Heart left ventricle (tissue), 16 donors: ENCODE measurements at places on chromosomes 12 and 14. TPM values are rescaled to one million over a fixed set of nuclear protein-coding genes. Genes with fewer than 3 reads are reported as not detected.

- no peaks in the 10 kb centered on the region for H3K27me3 ChIP-seq
- DNase-seq: no peak
- H3K4me1 ChIP-seq: peaks cover 18% of the 10 kb centered on the region
- H3K36me3 ChIP-seq: peaks cover 21% of the 10 kb centered on the region
- peak overlapping the region; percentile 73 for H3K4me3 ChIP-seq
These were observed 1.3 kb downstream of the UNG start for GRCh38 chr12:109098651-109099050.

DNA sequence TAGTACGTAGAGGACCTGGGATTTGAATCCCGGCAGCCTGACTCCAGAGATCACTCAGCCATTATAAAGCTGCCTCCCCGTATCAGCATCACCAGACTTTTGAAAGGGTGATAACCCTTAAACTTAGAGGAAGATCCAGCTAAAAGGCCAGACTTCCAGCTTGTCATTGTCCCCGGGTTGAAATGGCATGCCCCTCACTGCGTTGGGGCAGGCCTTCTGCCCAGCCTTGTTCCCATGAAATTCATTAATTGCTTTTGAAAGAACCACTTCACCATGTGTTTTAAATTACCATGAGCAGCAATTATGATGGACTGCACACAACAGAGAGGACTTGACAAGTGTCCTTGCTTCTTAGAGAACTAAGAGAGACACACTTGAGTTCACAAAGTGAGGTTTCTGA lies 269.6 kb upstream of the CRY1 start:
- H3K4me1 ChIP-seq: no peaks in the 10 kb centered on the region
- no peaks in the 10 kb centered on the region for H3K27me3 ChIP-seq
- no peak for DNase-seq

DNA sequence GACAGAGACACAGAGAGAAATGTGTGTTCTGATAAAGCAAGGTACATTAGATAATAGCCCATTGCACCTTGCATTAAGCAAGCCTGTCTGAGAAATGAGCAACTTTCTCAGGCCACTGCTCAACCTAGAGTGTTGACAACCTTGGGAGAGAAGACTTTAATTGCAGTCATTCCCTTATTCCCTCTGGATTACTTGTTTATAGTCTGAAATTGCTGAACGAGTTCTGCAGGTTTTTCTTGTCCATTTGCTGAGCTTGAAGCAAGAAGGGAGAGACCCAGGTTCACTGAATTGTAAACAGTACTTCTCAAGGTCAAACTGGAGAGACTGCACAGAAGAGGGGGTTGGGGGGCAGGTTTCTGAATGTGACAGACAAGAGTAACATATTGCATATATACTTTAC lies 159.4 kb upstream of the PLEKHG7 start:
- DNase-seq: no peak
- H3K4me1 ChIP-seq: peaks cover 40% of the 10 kb centered on the region
- no peaks in the 10 kb centered on the region for H3K36me3 ChIP-seq
- no peak overlapping the region for H3K27ac ChIP-seq
- H3K4me3 ChIP-seq: no peak overlapping the region

DNA sequence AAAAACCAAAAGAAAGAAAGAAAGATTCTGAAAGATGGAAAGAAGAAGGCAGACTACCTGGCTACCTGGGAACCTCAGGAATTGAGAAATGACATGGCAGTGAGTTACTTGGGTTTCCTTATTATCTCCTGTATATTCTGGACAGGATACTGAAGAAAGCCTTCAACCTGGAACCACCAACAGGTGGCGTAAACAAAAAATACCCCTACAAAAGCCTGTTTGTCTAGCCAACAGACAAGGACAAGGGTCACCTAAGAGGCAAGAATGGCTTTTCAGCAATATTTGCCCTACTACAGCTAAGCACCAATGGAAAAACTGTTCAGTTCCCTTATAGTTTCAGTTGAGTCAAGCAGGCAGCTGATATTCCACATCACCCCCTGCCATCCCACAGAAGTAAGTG lies 274.9 kb downstream of the GPHN start:
- no peak for DNase-seq
- H3K4me1 ChIP-seq: no peaks in the 10 kb centered on the region
- H3K27me3 ChIP-seq: no peaks in the 10 kb centered on the region
- no peaks in the 10 kb centered on the region for H3K36me3 ChIP-seq
- H3K27ac ChIP-seq: no peak overlapping the region
- H3K4me3 ChIP-seq: no peak overlapping the region

DNA sequence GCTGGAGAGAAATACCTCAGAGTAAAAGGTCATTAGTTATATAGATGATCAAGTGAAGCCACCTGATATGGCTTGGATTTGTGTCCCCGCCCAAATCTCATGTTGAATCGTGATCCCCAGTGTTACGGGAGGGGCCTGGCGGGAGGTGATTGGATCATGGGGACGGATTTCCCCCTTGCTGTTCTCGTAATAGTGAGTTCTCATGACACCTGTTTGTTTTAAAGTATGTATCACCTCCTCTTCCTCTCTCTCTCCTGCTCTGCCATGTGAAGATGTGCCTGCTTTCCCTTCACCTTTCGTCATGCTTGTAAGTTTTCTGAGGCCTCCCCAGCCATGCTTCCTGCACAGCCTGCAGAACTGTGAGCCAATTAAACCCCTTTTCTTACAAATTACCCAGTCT lies 124.8 kb downstream of the FOXA1 start:
- H3K27me3 ChIP-seq: no peaks in the 10 kb centered on the region
- no peaks in the 10 kb centered on the region for H3K36me3 ChIP-seq
- DNase-seq: no peak
- H3K4me3 ChIP-seq: no peak overlapping the region
- no peaks in the 10 kb centered on the region for H3K4me1 ChIP-seq

DNA sequence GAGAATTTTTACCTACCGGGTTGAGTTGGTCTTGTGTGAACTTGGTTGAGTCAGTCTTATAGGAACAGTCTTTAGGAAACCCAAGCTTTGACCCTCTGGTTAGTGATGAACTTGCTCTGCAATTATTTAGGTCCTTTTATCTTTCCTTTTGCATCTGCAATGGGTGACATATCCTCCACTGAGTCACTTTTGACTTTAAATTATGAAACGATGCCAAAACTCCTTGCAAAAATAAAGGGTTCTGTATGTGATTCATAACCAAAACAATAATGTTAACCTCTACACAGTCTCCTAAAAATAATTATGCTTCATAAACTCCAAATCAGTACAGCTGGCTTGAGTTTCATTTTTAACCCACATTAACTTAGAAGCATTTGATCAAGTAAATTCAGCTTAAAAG lies 979.4 kb downstream of the GALC start:
- no peaks in the 10 kb centered on the region for H3K27me3 ChIP-seq
- no peak overlapping the region for H3K4me3 ChIP-seq
- DNase-seq: no peak
- H3K27ac ChIP-seq: no peak overlapping the region
- no peaks in the 10 kb centered on the region for H3K4me1 ChIP-seq

DNA sequence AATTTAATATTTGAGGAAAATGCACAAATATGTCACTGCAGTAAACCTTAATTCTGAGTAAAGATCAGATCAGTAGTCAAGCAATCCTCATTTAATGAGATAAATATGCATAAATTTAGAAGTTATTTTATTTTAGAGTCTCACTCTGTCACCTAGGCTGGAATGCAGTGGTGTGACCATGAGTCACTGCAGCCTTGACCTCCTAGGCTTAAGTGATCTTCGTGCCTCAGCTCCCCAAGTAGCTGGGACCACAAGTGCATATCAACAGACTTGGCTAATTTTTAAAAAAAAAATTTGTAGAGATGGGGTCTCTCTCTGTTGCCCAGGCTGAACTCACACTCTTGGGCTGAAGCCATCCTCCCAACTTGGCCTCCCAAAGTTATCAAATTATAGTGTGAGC lies 41.3 kb downstream of the LMO3 start:
- H3K27me3 ChIP-seq: no peaks in the 10 kb centered on the region
- no peaks in the 10 kb centered on the region for H3K4me1 ChIP-seq
- no peak for DNase-seq
- no peak overlapping the region for H3K4me3 ChIP-seq
- no peaks in the 10 kb centered on the region for H3K36me3 ChIP-seq
- no peak overlapping the region for H3K27ac ChIP-seq

- no peak overlapping the region for H3K27ac ChIP-seq
- no peaks in the 10 kb centered on the region for H3K27me3 ChIP-seq
- no peak for DNase-seq
- no peaks in the 10 kb centered on the region for H3K4me1 ChIP-seq
These were observed 230.8 kb upstream of the NAV3 start for GRCh38 chr12:77599782-77600467.

GRCh38 chr14:87491816-87492215 lies 501.2 kb downstream of the GALC start:
- no peak overlapping the region for H3K4me3 ChIP-seq
- no peaks in the 10 kb centered on the region for H3K36me3 ChIP-seq
- DNase-seq: no peak
- no peaks in the 10 kb centered on the region for H3K4me1 ChIP-seq

GRCh38 chr14:87155856-87156488 lies 837.0 kb downstream of the GALC start:
- no peaks in the 10 kb centered on the region for H3K36me3 ChIP-seq
- H3K27me3 ChIP-seq: no peaks in the 10 kb centered on the region
- H3K27ac ChIP-seq: no peak overlapping the region

The PRPF39 gene
- 13.3 TPM for total RNA-seq

The SERPINA10 gene
- total RNA-seq: not detected

The SCN8A gene
- total RNA-seq: 0.32 TPM
